Mucosa of descending colon (tissue), 3 donors: ENCODE measurements at places on chromosomes 1 and 21. TPM values are rescaled to one million over a fixed set of nuclear protein-coding genes. Genes with fewer than 3 reads are reported as not detected.

GRCh38 chr21:23452384-23453083 is 2154.7 kb downstream of the MRPL39 start:
- DNase-seq = no peak

Gene KIF2C
- 15.0 TPM for total RNA-seq

Gene HSPB7
- 13.0 TPM for total RNA-seq

Gene WNT4
- 4.5 TPM for total RNA-seq

DNA sequence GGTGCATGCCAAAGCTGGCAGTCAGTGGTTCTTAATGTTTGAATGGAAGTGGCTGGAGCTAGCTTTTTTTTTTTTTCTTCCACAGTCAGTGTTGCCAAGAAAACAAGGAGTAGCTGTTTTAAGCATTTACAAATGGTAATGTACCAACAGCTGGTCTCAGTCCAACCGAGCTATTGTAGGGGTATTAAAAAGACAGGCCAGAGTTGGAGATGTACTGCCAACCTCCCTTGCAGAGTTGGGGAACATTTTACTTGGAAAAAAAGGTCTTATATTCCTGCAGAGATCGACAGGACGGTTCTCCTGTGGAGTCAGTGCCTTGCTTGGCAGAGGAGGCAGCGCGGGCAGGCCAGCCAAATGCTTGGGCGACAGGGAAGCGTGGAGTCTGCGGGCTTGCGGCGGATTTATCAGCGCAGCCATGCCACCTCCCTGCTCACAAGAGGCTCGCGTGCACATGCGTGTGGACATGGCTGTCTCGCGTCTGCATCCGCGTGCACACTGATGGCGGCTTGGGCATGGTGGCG is 338.1 kb downstream of the RPS6KC1 start:
- DNase-seq = no peak

DNA sequence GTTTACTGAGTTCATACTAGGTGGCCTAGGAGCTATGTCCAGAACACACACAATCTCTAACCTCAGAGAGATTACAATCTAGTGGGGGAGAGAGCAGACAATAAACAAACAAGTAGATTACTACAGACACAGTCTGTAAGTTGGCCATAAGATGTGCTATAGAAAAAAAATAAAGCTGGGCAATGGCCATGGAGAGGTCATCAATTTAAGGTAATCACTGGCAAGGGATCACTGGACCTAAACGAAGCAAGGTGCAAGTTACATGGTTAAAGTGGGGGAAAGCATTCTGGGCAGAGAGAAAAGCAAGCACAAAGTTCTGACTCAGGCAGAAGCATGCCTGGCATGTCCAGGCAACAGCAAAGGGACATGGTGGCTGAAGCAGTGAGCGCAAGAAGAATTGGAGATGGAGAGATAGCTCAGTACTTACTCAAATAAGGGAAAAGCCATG is 147.0 kb downstream of the RERE start:
- DNase-seq = no peak

Gene IL6R
- 42.5 TPM for total RNA-seq

GRCh38 chr1:166730299-166730888 is 108.9 kb upstream of the POGK start:
- DNase-seq = no peak

DNA sequence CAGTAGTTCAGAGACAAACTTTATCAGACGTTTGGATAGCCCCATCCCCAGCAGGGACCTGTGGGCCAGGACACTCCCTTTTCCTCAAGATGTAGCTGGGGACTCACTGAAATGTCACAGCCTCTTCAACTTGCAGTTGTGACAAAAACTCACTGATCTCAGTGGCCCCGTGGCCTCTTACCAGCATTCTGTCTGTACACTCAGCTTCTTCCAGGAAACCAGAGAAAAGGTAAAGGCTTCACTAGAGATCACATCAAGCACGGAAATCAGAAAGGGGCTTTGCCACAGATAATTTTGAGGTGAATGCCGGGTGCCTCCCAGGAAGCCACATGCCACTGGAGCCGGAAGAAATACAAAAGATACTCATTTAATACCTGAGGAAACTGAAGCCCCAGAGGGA is 122.2 kb downstream of the CCDC185 start:
- peak; percentile 2 for DNase-seq

Gene RXFP4
- 1.2 TPM for total RNA-seq

- DNase-seq = no peak
Observed at GRCh38 chr1:166738873-166739272, 100.4 kb upstream of the POGK start.

Gene EDARADD
- total RNA-seq = 0.48 TPM

DNA sequence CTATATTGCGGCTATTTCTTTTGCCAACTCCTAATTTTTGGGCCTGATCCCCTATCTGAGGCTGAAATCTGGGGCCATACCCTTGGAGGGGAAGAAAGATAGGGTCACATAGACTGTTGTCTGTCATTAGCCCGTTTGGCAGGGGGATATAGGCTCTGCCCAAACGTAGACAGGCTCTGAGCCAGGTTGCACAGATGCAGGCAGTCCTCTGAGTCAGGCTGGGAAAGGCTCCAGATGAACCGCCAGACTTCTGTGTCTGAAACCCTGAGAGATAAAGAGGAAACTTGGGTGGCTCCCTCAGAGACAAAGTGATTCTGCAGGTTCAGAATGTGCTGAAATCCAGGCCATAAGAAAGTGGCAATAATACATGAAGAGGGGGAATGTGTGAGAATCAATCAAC is 4.0 kb upstream of the CAP1 start:
- DNase-seq = no peak

- DNase-seq = no peak
Observed at GRCh38 chr1:93708734-93709481, 27.3 kb upstream of the BCAR3 start.

DNA sequence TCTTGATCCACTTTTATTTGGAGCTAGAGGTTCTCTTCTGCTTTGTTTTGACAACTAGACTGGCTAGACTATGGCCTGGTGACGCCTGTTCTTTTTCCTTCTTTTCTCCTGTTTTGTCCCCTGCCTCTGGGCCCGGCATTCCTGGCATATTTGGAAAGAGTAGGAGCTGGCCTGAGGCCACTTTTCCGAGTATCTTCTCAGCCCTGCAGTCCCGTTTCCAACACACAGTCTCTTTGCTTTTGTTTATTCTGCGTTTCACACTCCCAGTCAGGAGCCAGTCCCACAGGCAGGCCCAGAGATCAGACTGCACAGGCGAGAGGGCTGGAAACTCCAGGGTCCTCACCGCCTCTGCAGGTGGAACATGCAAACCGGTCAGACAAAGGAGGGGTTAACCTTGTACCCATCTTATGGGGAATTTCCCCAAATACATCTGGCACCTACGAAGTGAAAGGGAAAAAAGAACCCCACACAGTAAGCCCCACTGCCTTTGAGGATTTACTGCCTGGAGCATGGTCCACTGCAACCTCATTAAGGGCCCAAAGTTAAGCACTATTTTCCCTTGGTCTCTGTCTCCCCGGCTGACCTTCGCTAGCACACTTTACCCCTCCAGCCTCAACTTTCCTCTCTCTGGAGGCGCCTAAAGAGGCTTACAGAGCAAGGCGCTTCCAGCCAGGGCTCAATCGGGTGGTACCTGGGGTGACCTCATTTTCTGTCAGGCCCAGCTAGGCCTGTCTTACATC is 141.1 kb downstream of the TOMM20 start:
- no peak for DNase-seq

GRCh38 chr1:119713749-119714456 is 2.2 kb downstream of the PHGDH start:
- DNase-seq = no peak

DNA sequence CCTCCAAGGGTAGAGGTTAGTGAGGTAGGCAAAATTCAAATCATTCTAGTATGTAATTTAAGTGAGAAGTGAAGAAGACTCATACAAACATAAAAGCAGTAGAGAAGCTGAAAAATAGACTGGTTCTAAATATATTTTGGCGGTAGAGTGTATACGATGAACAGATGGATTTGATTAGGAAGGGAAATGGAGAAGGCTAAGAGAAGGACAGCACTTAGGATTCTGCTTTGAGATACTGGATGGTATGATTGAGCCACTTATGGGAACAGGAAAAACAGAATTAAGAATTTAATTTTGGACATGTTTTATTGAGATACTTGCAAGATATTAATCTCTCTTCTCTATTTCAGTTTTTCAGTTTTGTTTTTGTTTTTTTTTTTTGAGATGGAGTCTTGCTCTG is 60.1 kb downstream of the EPB41 start:
- DNase-seq = no peak

DNA sequence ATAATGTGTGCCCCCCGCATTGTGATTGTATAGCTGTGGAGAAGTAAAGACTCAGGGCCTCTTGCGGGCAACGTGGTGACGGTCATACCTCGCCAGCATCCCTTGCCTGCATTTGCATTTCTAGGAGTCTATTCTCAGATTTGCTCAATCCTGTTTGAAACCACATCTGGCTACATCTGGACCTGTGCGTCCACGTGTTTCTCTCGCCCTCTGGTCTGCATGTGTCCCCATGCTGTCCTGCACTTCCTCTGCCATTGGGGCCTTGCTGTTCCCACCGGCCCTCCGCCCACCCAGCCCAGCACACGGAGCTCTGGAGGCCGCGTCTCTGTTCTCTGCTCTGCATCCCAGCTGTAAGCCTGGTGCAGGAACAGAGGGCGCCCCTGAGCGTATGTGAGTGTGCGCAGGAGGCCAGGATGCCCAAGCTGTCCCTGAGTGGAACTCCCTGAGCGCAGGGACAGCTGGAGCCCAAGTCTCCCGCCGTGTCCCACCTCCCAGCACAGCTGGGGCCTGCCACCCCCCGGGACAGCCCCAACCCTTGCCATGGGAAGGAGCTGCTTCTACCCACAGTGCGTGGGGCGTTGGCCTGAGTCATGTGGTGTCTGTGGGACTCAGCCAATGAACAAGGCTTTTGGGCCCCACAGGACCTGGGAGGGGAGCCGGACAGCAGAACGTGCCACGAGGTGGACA is 1.6 kb downstream of the KRTAP10-2 start:
- DNase-seq = no peak

DNA sequence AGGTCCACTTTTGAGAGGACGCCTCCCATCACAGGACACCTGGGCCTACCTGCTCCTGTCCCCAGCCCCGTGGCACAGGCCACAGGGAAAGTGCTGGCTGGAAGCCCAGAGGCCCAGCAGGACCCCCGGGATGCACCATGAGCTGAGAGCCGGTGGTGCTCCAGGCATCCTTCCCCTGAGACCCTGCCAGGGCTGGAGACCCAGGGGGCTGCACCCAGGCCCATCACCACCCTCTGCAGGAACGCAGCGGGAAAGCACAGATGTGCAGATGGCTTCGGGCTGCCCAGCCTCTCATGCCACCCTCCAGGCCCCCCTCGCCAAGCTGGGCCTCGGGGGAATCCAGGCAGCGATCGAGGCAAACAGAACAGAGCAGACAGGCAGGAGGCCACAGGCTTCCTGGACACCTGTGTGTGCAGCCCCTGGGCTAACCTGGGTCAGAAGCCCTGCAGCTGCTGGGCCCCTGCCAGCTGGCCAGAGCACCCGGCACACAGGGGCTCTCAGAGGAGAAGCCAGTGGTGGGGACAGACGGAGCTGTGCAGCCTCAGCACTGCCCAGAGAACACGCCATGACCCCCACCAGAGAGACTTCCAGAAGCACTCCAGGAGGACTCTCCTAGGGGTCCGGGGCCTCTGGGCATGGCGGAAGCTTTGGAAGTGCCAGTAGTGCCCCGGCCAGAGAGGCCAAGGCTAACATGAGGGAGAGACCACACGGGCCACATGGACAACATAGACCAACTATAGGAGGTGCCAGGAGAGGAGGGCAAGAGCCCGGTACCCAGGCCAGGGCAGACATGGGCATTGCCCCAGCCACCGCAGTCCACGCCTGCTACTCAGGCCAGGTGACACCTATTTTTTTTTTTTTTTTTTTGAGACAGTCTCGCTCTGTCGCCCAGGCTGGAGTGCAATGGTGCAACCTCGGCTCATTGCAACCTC is 71.4 kb downstream of the ARHGEF16 start:
- no peak for DNase-seq

DNA sequence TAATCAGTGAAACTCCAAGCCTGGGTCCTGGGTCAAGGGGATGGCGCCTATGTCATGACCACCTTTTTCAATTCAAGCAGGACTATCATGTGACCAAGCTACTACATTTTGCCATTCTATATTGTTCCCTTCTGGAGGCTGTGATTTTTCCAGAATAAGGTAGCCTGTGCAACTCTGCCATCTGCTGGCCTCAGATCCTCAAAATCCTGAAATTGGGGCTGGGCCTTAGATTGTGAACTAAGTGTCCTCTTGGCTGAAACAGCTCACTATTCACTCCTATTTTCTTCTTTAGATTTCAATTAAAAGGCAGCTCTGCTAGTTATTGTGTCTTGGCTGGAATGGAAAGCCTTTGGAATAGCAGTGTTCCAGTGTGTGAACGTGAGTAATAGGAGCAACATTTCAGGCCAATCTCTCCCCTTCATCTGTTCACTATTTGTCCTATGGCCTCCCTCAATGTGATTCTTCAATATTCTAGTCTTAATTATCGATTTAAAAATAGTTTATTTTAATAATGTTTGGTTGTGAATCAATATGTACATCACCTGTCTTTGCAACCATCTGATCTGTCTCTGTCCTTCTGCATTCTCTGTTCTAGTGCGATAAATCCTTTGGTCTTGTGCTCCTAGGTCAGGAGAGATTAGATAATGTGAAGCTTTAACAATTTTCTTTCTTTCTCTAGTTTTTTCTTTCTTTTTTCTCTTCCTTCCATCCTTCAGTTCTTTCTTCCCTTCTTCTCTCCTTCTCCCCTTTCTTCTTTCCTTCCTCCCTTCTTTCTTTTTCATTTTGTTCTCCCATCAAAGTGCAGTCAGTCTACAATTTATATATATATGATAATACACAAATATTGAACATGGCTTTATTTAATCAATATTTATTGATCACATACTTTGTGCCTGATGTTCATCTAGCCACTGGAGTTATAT is 69.8 kb downstream of the CR1 start:
- no peak for DNase-seq

Gene CRP
- not detected for total RNA-seq

Gene BMP8B
- total RNA-seq = 11.0 TPM
